NCI-H774 (cell line): ENCODE measurements at places on chromosomes 1 and 21.

GRCh38 chr1:226976978-226977642, 37.0 kb downstream of the COQ8A start:
- no peak for DNase-seq

- no peak for DNase-seq
Observed at GRCh38 chr21:28444557-28444956, 548.1 kb downstream of the LTN1 start.

DNA sequence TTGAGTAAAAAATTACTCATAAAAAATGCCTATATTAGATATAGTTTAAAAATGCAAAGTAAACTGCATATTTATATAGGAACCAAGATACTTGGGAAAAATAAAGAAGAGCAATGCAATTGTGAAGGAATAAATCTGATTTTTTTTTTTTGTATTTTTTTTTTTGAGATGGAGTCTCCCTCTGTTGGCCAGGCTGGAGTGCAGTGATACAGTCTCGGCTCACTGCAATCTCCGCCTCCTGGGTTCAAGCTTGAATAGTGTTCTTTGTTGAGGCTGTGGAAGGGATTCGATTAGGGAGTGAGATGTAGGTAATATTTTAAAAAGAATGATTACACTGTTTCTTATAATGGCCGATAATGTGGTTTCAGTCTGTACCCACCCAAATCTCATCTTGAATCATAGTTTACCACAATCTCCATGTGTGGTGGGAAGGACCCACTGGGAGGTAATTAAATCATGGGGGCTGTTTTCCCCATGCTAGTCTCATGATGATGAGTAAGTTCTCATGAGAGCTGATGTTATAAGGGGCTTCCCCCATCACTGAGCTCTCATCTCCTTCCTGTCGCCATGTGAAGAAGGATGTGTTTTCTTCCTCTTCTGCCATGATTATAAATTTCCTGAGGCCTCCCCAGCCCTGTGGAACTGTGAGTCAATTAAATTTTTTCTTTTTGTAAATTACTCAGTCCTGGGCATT, 1765.9 kb downstream of the PLA2G4A start:
- no peak for DNase-seq

DNA sequence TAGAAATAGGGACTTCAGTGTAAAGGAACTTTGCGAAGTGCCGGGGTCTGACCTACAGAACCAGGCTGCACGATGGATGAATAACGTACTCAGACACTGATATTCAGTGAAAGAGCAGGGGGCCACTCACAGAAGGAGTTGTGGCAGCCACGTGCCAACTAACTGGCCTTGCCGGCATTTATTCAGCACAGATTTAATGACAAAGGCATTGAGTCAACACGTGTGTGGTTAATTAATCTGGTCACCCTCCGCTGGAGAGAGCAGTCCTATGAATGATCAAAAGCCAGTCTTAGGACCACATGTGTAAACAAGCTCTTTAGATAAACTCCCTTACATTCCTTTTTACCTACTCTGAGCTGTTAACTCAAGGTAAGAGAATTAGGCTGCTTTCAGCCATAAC, 6.2 kb upstream of the B3GALT2 start:
- DNase-seq: no peak

DNA sequence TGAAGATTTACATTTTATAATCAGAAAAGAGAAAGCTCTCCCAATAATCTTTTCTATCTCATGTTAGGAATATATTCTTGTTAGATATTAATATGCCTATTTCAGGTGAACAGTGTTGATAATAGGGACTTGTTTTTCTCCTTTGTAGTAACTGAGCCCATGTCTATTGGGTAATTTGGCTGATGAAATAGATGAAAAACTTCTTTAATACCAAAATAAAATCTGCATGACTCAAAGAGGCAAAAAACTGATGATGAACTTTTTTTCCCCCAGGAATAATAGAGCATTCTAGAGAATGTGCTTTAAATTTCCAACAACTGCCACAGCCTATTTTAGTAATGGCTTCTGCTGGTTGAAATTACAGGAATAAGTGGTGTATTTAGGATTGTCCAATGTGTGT, 178.9 kb upstream of the GREM2 start:
- no peak for DNase-seq

- DNase-seq: no peak
Observed at GRCh38 chr1:11787251-11787803, 18.4 kb downstream of the MTHFR start.

- DNase-seq: no peak
Observed at GRCh38 chr1:95701450-95702173, 467.6 kb downstream of the RWDD3 start.

GRCh38 chr1:26169669-26170471, at the start of gene ZNF593:
ZNF593 (plus strand) TSS chr1:26169908; CDS start chr1:26169984, 76 bp downstream.
- DNase-seq: peak; percentile 68

- no peak for DNase-seq
Observed at GRCh38 chr21:41170442-41170841, 2.5 kb downstream of the BACE2 start.

DNA sequence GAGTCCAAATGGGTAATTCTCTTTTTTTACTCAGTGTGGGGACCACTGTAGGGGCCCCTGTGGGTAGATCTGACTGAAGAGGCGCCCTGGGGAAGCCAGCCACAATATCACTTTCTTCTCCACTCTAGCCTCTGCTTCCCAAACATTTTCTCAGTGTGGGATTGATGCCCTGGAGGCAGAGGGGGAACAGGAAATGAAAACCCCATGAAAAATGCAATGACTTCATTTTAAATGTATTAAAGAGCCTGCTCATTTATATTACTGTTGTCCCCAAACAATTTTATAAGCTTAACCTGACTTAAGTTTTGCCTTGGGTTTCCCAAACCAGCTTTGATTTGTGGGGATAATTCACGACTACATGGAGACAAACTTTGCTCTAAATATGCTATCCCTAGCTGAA, 181.9 kb downstream of the C1orf94 start:
- DNase-seq: no peak

- no peak for DNase-seq
Observed at GRCh38 chr1:112509005-112509659, 367 bp downstream of the WNT2B start.

DNA sequence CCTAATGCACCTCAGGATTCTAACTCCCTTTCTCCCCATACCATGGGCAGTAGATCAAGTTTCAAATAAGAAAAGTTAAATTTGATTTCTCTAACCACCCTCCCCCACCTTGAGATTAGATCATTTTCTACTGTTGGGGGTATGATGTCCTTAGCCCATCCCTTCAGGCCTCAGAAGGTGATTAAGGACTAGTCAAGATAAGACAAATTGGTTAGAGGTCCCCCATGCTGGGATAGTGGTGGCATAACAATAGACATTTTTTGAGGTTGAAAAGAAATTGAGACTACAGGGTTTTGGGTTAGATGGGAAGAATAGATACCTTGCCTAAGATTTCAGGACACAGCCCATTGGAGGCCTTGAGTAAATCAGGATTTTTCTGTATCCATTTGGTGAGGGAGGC, 2.5 kb downstream of the CFAP126 start:
- DNase-seq: no peak

GRCh38 chr1:155893389-155894142, 17.6 kb downstream of the RIT1 start:
- DNase-seq: no peak

- no peak for DNase-seq
Observed at GRCh38 chr21:35645991-35646390, 414.3 kb downstream of the SETD4 start.

GRCh38 chr1:203178083-203178482, 2.5 kb upstream of the MYBPH start:
- no peak for DNase-seq

- no peak for DNase-seq
Observed at GRCh38 chr1:160163615-160164014, 12.2 kb downstream of the ATP1A4 start.

GRCh38 chr1:40755067-40755466, 28.5 kb upstream of the KCNQ4 start:
- DNase-seq: no peak

DNA sequence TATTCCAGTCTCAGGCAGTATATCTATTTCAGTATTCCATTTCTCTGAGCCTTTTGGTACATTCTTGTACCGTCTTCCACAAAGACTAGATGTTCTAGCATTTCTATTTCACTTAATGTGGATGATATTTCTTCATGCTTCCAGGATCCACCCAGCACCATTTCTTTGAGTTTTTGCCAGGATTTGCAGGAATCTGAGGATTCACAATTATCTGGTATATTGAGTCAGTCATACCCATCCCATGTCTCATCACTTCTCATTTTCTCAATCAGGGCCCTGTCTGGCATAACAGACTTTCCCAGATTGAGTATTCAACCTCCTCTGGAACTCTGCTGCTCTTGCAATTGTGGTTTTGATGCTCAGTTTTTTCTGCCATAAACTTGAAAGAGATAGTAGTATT, 20.9 kb upstream of the COL11A1 start:
- no peak for DNase-seq

- no peak for DNase-seq
Observed at GRCh38 chr1:155199792-155200191, 7.9 kb downstream of the THBS3 start.

GRCh38 chr1:61221642-61222041, 139.3 kb downstream of the NFIA start:
- no peak for DNase-seq

- DNase-seq: no peak
Observed at GRCh38 chr1:214241060-214241459, 39.9 kb upstream of the SMYD2 start.

- DNase-seq: no peak
Observed at GRCh38 chr1:68959461-68960030, 462.7 kb upstream of the DEPDC1 start.

DNA sequence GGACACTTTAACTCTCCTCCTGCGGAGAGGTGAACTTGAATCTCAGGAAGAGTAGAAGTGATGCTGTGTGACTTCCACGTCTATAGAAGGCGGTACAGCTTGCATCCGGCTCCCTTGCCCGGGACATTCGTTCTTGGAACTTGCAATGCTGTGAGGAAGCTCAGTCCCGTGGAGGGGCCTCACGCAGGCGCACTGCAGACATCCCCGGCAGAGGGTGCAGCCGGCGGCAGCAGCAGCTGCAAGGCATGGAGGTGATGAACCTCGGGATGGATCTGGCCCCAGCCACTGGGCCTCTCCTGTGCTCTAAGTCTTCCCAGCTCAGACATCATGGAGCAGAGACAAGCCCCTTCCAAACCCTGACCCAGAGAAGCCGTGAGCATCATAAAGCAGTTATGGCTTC, 61.8 kb upstream of the SOD1 start:
- no peak for DNase-seq

DNA sequence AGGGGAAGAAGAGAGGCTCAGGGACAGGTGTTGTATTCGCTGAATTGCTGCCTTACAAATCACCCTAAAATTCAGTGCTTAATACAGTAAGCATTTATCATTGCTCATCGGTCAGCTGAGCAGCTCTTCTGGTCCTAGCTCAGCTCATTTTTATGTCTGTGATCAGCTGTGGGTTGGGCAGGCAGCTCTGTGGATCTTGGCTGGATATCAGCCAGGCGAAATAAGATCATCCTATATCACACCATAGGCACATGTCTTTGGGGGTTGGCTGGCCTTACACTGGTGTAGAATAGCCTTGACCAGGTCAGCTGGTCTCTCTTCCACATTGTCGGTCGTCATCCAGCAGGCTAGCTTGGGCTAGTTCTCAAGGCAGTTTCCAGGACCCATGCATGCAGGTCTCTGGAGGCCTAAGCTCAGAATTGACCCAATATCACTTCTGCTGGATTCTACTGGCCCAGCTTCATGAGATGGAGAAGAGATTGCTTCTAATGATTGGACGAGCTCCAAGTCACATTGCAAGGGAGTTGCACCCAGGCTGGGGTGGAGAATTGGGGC, 448.6 kb downstream of the KIF26B start:
- DNase-seq: no peak

DNA sequence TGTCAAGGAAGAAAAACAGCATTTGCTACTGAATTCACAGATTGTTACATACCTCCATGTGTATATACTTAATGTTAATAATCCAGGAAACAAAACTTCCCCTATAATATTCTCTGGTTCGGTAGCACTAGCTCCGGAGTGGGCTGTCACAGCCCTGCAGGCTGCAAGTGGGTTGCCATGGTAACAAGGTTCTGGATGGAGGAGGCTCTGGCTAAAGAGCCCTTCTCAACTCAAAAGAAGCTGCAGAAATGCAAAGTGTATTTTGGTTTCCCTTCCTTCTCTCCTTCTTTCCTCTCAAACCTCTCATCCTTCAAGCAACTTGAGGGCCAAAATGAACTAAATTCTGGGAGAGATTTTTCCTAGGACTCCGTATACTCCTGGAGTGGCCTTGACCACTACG, 45.2 kb downstream of the ASTN1 start:
- DNase-seq: no peak

DNA sequence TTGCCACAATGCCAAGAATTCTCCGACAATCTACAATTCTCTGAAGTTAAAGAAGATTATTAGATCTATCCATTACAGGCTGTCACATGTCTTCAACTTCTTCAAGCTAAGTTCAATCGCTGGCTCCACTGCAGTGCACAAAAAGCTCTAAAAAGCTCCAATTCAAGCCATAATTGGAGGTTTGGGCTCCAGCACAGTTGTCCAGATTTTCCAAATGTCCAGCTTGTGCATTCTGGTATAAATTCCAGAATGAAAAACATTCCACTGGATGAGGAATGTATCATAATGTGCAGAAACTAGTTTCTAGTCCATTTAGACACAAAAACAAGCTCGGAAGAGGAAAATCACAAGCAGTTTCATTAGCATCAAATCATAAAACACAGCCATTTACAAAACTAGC, 138.6 kb downstream of the NRIP1 start:
- no peak for DNase-seq

DNA sequence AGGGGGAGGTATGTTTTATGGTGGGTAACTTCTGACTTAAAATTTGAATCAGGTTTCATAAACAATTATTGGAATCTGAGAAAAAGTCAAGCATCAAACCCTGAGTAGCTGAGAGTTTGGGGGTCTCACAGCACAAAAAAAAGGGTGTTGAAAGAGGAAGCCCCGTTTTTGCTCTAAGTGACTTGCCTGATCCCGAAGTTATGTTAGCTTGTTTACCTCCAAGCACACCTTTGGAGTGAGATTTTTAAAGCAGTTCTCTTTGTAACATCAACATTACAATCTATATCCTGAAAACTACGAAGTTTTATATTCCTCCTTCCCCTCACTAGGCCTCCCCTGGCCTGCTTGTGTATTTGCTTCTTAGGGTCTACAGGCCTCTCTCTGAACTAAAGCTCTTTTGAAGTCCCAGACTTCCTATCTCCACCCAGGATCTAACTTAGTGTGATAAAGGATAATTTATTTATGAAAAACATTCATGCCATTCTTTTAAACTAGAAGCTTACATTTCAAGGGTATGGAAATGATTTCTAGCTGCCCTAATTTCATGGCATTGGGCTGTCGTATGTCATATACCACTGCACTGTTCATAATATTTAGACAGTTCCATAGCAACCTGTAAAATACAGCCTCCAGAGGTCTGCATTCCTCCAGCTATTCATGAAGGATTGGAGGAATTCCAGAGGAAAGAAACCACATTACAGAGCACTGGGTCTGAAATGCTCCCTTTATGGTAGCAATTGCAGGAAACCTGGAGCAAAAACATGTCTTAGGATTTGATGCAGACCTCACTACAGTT, 36.1 kb upstream of the RGS1 start:
- DNase-seq: no peak
